Stimulated activated naive CD4-positive, alpha-beta T cell treated with Interleukin-2 at 50 U/mL for 16 hours (primary cell): ENCODE measurements at places on chromosomes 2 and 18.

GRCh38 chr18:47246027-47246971 lies 5.2 kb downstream of the SKOR2 start:
- DNase-seq = no peak

DNA sequence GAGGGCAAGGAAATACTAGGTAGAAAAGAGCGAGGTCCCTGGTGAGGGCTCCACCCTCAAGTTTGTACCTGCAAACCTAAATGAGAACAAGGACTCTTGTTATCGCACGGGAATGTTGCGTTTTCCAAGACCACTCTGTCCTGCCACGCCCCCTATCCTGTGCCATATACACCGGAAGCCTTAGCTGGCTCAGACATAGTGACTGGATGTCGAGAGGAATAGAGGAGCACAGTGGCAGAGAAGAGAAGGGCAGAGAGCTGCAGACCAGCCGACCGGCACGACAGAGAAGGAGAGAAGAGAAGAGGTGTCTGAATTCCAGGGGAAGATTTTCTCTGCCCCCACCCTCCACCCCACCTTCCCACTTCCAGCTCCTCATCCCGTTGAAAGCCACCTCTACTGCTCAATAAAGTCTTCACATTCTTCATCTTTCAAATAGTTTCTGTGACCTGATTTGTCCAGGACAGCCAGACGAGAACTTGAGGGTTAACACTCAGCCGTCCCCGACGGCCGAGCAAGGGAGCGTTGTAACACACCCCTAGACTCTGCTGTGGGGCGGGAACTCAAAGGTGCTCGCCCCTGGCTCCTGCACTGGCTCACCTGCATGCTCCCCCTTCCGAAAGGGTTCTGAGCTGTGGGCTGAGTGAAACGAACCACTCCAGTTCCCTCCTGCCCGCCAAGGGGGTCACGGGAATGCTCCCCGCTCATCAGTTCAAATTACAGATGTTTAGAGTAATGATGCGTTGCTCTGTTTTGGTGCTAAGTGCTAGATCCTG lies 24.9 kb upstream of the COL3A1 start:
- DNase-seq = no peak

GRCh38 chr2:1881998-1882397 lies 137.7 kb upstream of the PXDN start:
- DNase-seq = no peak

- DNase-seq = no peak
Measured at GRCh38 chr18:39149211-39149806, 1583.7 kb upstream of the CELF4 start.

- DNase-seq = no peak
Measured at GRCh38 chr18:40529478-40529877, 1425.6 kb upstream of the PIK3C3 start.

- no peak for DNase-seq
Measured at GRCh38 chr2:183172220-183172887, 48.1 kb downstream of the NUP35 start.

GRCh38 chr2:190582736-190583506 lies 48.4 kb upstream of the NEMP2 start:
- no peak for DNase-seq

GRCh38 chr2:88095022-88095421 lies 27.4 kb downstream of the SMYD1 start:
- DNase-seq = no peak

- DNase-seq = no peak
Measured at GRCh38 chr2:60641811-60642788, 88.6 kb upstream of the BCL11A start.

DNA sequence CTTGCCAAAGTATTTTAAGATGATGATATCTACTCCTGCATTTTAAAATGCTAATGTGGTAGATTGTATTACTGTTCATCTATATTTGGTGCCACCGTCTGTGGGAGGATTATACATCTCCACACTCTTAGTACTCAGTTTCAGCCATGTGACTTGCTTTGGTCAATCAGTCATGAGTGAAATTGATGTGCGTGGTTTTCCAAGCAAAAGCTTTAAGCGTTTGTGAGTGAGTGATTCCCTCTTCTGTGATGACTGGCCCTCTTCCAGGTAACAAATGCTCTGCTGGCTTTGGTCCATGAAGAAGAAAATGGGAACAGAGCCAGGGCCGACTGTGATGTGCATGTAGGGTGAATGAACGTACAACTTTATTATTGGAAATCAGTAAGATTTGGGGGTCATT lies 330.4 kb downstream of the LPIN1 start:
- DNase-seq = no peak

DNA sequence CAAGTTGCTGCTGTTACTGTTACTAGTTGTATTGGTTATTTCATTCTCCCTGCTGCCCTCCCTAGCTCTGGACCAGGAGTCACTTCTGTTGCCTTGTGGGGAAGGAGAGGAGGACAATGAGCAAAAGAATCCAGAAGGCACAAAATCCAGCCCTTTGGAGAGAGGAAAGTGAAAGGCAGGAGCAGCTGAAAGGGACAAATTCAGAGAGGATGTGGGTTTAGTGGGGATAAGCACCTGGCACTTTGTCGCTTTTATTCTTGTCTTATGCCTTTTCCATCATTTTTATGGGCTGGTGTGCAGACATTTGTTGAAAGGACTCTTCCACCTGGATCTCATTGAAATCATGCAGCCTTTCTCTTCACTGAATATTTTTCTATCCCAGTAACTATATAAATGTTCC lies 24.3 kb upstream of the LTBP1 start:
- DNase-seq = no peak

GRCh38 chr2:201194097-201194496 lies 11.2 kb downstream of the CASP10 start:
- DNase-seq = no peak

DNA sequence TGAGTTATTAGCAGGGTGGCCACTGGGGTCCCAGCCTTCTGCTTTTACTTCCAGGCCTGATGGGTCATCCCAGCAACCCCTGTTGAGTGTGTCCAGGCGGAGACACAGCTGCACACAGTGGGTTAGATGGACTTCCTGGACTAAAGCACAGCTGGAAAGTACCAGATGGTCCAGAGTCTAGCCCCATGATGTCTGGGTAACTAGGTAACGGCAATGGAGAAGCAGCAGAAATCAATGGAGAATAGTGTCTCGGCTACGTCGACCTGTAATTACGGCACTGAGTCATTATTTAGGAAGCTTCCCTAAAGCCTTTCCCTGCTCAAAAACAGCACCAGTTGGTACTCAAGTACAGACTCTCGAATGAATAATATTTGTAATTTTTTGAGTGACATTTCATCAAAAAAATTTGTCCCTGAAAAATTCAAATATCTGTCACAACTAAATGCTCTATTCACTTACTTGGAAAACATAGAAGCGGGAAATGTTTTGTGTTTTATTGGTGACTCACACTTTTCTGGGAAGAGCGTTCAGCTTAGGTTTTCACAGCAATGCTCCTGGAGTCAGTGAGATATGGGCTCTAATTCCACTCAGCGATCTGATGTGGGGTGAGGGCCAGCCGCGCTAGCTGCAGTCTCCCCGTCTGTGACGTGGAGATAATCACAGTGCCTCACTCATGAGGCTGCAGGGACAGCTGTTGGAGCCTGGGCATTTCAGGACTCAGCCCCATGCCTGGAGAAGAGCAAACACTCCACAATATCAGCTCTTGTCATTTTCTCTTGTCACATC lies 16.2 kb upstream of the ARL4C start:
- no peak for DNase-seq

GRCh38 chr2:45612285-45612684 lies 1.2 kb upstream of the SRBD1 start:
- no peak for DNase-seq

DNA sequence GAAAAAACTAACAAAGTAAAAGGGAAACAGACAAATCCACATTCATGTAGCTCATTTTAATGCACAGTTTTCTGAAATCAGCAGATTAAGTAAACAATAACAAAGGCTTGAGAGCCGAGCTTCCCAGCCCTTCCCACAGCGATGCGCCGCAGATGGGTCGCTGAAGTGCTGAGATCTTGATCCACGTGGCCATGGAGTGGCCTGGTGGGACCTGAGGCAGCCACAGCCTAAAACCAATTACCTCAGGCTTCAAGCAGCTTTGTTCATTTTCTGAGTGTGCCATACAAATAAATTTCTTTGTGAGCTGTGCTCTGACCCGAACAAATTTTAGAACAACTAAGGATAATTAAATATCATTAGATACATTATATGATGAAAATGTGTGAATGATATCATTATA lies 25.6 kb upstream of the CYRIA start:
- DNase-seq = no peak

GRCh38 chr18:79915161-79916127 lies 36.0 kb downstream of the SLC66A2 start:
- DNase-seq = no peak

GRCh38 chr2:27245626-27246025 lies 17.2 kb downstream of the SLC30A3 start:
- DNase-seq = no peak

- DNase-seq = no peak
Measured at GRCh38 chr18:56065086-56065485, 477.1 kb upstream of the TCF4 start.

GRCh38 chr2:217935901-217936684 lies 66.7 kb downstream of the TNS1 start:
- DNase-seq = no peak

GRCh38 chr2:8333177-8333831 lies 348.6 kb upstream of the ID2 start:
- DNase-seq = no peak

- DNase-seq = no peak
Measured at GRCh38 chr2:100208141-100208770, 65.9 kb upstream of the AFF3 start.

DNA sequence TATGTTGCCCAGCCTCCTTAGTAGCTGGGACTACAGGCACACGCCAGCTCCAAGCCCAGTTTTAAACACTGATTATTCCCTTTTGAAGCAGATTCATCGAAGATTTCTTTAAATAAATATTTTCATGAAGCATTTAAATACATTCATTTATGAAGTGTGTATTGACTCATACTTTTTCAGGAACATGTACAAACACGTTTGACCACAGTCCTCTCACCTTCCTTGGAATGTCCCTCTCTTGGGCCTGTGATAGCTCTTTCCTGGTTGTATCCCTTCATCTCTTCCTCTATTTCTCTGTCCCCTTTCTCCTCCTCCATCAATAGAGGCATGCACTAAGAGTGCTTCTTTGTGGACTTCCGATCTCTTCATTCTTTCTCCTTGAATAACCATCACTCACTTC lies 2.5 kb downstream of the PSTPIP2 start:
- DNase-seq = no peak

DNA sequence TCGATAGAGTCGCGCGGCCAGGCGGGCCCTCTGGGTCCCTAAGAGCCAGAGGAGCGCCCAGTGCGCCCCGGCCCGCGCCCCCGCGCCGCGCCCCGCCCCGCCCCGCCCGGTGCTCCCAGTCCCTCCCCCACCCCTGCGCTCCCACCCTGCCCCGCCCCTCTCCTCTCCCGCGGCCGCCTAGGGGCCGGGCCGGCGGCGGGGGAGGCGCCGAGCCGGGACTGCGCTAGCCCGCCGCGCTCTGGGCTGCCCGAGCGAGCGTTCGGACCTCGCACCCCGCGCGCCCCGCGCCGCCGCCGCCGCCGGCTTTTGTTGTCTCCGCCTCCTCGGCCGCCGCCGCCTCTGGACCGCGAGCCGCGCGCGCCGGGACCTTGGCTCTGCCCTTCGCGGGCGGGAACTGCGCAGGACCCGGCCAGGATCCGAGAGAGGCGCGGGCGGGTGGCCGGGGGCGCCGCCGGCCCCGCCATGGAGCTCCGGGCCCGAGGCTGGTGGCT lies at the start of gene GPC1:
Gene GPC1 (plus strand): TSS at position 207 of the 491 bp plus-strand sequence. CDS start 256 bp downstream, at position 463.
- peak; percentile 62 for DNase-seq

GRCh38 chr18:21184396-21184996 lies 57.5 kb upstream of the GREB1L start:
- no peak for DNase-seq

- DNase-seq = no peak
Measured at GRCh38 chr2:106358081-106358480, 110.1 kb downstream of the RGPD3 start.

DNA sequence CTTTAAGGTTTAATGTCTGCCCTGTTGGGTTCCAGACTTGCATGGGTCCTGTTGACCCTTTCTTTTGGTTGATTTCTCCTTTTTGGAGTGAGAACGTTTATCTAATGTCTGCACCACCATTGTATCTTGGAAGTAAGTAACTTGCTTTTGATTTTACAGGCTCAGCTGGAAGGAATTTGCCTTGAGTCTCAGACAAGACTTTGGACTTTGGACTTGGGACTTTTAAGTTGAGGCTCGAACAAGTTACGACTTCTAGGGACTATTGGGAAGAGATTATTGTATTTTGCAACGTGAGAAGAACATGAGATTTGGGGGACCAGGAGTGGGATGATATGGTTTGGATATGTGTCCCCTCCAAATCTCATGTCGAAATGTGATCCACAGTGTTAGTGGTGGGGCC lies 267.7 kb downstream of the GLI2 start:
- DNase-seq = no peak

- DNase-seq = no peak
Measured at GRCh38 chr2:172011812-172012575, 12.2 kb downstream of the METAP1D start.

DNA sequence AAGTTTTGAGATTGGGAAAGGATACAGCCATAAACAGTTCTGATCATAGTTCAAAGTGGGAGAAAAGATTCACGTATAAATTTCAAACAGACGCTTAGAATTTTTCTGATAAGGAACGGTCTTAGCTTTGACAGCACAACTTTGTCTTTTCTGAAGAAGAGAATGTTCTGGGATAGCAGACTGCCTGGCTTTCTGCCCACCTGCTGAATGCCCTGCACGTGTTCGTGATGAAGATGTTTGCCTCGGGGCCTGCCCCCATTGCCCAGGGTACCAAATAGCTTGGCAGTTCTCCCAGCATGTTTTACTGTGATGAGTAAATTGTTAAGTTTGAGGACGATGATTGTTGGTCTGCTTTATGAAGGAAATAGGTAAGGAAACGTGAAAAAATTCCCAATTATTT lies 4.6 kb downstream of the MRPL33 start:
- DNase-seq = no peak

DNA sequence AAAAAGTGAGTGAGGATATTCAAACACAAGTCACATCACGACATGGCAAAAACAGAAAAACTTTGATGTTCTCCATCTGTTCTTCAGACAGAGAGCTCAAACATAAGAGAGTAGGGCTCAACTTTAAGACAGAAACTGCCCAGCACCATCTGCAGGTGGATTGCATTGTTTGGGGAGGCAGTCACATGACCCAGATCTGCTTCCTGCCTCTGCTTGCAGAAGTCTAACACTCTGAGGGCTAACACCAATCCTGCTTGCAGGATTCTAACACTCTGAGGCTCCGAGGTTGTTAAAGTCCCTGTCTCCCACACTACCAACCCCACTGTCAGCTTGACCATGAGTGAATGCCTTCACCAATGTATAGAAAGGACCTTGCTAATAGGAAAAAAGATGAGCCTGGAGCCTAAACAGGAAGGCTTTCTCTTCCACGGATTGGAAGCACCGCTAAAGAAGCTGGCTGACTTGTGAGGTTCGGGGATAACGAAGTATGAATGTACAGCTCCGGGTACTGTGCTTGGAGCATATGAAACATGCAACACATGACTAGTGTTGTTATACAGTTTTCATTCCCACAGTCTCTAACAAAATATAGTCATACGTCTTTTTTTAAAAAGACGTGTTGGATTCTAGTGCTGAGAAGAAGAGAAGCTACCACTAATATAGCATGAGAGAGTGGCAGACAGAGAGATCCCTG lies 176.6 kb upstream of the CREB1 start:
- no peak for DNase-seq

GRCh38 chr2:239548451-239548871 lies 147.6 kb upstream of the HDAC4 start:
- peak; percentile 77 for DNase-seq

GRCh38 chr2:103295591-103295990 lies 533.8 kb downstream of the TMEM182 start:
- DNase-seq = no peak

GRCh38 chr2:48189552-48190228 lies 283.4 kb upstream of the FBXO11 start:
- DNase-seq = no peak

GRCh38 chr18:5464251-5464650 lies 79.5 kb downstream of the EPB41L3 start:
- DNase-seq = no peak
